Activated CD4-positive, alpha-beta T cell treated with anti-CD3 and anti-CD28 coated beads for 48 hours (primary cell): ENCODE measurements at places on chromosomes 11 and 22.

GRCh38 chr11:65315204-65315865, 669 bp downstream of the CDC42EP2 start:
- peak; percentile 87 for DNase-seq

GRCh38 chr11:125550780-125551179, 18.5 kb upstream of the EI24 start:
- no peak for DNase-seq

DNA sequence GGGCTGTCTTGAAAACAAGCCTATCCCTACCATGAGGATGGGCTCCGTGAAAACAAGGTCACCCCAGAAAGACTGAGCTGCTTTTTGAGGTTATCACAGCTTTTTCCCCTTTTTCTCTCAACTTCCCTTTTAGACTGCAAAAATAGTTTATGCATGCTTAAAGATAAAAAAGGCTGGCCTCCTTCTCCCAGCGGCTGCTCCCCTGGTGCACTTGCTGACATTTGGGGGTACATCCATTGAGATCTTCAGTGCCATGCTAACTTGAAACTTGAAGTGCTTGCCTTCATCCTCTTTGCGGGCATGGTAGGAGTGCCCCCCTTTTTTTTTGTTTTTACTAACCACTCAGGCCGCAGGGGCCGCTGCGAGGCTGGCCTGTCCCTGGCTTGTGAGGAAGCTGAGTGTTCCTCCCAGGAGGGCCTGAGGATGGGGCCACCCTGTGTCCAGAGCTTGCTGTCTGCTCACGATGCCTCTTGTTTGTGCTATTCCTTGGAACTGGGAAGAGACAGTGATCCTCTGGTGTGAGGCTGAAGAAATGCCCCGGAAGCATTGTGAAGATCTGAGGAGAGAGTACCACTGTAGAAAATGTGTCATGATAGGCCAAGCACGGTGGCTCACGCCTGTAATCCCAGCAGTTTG, 2.2 kb downstream of the TANGO2 start:
- no peak for DNase-seq

GRCh38 chr11:58731819-58732218, at the start of gene GLYAT:
Gene GLYAT (minus strand): TSS chr11:58731943. CDS start chr11:58724496, 7,447 bp downstream.
- DNase-seq = no peak

- no peak for DNase-seq
Measured at GRCh38 chr11:69327741-69328191, 33.8 kb downstream of the MYEOV start.

DNA sequence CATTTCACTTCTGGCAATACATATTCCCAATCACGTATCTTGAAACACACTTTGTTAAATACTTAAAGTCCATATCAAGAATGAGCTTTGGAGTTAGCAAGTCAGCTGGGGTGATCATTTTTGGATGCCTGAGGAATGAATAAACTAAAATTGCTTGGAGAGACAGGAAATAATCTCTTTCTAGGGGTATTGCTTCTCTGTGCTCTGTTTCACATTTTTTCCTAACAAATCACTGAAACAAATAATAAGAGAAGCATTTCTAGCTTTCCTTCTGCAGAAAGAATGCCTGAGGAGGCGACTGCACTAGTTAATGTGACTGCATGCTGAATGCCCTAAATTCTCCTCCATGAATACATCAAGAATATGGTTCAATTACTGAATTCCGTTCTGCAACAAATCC, 541.4 kb upstream of the CCDC90B start:
- DNase-seq = no peak

GRCh38 chr11:88307749-88308425, 29.6 kb downstream of the CTSC start:
- DNase-seq = no peak

- DNase-seq = no peak
Measured at GRCh38 chr11:86955111-86955360, 159 bp downstream of the FZD4 start.

DNA sequence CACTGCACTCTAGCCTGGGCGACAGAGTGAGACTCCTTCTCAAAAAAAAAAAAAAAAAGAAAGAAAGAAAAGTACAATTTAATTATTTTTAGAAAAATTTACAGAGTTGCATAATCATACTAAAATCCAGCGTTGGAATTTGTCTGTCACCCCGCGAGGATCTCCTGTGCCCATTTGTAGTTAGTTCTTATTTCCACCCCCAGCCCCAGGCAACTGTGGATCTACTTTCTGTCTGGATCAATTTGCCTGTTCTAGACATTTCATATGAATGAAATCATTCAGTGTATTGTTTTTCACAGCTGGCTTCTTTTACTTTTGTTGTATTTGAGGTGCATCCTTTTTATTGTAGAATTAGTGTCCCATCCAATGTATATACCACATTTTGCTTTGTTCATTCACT, 102.6 kb upstream of the RASSF10 start:
- no peak for DNase-seq

GRCh38 chr22:21917181-21917958, 35.3 kb downstream of the PPM1F start:
- no peak for DNase-seq

DNA sequence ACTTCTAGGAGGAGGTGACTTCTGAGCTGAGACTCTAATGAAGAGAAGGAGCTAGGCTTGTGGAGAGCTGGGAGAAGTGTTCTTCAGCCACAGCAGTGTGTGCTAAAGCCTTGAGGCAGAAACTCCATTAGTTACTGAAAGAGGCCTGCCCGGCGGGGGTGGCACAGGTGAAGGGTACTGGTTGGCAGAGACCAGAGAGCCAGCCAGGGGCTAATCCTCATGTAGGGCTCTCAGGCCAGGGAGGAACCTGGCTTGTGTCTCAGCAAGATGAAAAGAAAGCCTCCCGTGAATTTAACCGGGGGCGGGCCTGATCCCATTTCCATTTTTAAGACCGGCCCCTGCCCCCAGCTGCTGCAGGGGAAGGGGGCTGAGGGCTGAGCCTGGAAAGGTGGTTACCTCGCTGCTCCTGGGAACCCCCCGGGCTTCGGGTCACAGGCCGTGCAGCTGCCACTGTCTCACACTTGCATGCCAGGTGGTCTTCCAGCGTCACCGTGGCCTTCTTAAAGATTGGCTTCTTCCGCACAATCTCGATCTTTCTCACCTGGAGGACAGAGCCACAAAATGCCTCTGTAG, 15.0 kb downstream of the PDGFB start:
- DNase-seq = no peak

GRCh38 chr22:38638728-38639127, 17.5 kb downstream of the FAM227A start:
- DNase-seq = no peak

DNA sequence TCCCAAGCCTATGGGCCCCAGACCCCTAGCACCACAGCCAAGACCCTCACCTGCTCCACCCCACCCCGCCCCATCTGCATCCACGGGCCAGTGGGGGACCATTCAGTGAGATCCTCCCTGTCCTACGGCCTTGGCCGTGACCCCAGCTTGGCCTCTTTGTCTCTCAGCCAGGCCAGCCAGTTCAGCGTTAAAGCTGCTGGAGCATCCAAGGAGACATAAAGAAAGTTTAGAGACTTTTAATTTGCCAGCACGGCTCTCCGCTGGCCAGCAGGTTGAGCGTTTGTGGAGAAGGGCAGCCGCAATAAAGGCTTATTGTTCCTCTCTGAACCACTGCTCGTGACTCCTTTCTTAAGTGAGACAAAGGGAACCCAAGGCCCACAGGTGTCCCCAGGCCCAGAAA, 49.3 kb upstream of the LMO1 start:
- no peak for DNase-seq

DNA sequence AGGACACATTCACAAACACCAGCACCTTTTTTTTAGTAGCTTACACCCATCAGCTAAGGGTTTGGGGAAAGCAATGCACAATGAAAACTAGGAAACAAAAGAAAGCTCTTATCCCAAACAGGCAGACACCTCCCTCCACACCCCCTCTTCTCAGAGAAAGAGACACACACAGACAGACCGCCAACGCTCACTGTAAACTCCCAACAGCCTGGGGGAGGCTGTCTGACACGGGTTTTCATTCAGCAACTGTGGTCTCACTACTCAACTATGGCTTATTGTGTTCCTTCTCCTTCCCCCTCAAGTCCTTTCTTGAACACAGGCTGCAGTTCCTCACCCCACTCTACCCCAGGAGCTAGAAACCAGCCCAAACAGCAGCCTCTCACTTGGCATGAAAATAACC, 123.4 kb downstream of the C11orf58 start:
- no peak for DNase-seq

GRCh38 chr11:128777369-128778011, 83.6 kb downstream of the FLI1 start:
- no peak for DNase-seq

- DNase-seq = no peak
Measured at GRCh38 chr11:44684859-44685281, 41.9 kb upstream of the TSPAN18 start.
